Activated naive CD4-positive, alpha-beta T cell treated with anti-CD3 and anti-CD28 coated beads for 36 hours (primary cell): ENCODE measurements at places on chromosomes 4 and X.

- H3K27ac ChIP-seq: no peak overlapping the region
- DNase-seq: no peak
- H3K4me1 ChIP-seq: peaks cover 7% of the 10 kb centered on the region
Measured at GRCh38 chr4:55661398-55662056, 25.4 kb upstream of the NMU start.

DNA sequence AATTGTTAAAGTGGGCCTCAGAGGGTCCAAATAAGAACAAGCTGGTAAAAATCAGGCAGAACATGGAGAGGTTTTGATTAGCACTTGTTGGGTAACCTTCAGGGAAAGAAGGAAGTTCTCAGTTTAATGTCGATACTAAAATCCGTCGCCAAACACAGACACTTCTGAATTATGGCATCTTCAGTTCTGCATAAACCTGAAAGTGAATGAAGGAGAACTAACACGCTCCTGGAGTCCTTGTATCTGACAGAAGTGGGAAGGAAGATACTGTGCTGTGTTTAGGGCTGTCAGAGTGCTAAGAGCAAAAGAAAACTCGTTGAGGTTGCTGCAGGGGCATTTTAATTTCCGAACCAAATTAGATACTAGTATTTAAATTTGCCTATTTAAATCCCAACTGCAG is 106.2 kb downstream of the TMA16 start:
- DNase-seq: no peak
- H3K4me1 ChIP-seq: no peaks in the 10 kb centered on the region
- no peak overlapping the region for H3K27ac ChIP-seq
- no peaks in the 10 kb centered on the region for H3K27me3 ChIP-seq
- H3K36me3 ChIP-seq: no peaks in the 10 kb centered on the region

- no peaks in the 10 kb centered on the region for H3K27me3 ChIP-seq
- no peaks in the 10 kb centered on the region for H3K4me1 ChIP-seq
- no peak overlapping the region for H3K27ac ChIP-seq
- DNase-seq: no peak
Measured at GRCh38 chr4:68591204-68591603, 15.1 kb upstream of the UGT2B17 start.

GRCh38 chr4:3423952-3424351 is 17.8 kb upstream of the HGFAC start:
- no peak overlapping the region for H3K4me3 ChIP-seq
- no peak for DNase-seq
- H3K4me1 ChIP-seq: no peaks in the 10 kb centered on the region
- no peaks in the 10 kb centered on the region for H3K36me3 ChIP-seq
- no peaks in the 10 kb centered on the region for H3K27me3 ChIP-seq

DNA sequence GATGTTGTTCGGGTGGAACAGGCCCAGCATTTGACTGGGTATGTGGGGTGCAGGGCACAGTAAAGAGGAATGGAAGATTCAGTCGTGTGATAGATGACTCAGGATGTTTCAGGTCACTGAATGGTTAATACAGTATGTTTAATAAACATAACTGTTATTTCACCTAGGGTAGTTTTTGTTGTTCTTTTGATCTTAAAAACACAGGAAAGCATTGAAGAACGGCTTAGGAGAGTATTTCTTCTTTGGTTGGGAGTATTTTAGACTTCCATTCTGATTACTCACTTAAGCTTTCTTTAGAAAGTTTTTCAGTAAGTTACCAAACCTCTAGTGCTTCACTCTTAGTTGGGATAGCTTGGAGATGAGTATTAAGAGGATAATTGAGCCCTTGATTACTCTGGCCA is 62.3 kb downstream of the STAG2 start:
- H3K4me3 ChIP-seq: no peak overlapping the region
- no peaks in the 10 kb centered on the region for H3K27me3 ChIP-seq
- peaks cover 11% of the 10 kb centered on the region for H3K4me1 ChIP-seq
- H3K36me3 ChIP-seq: peaks cover 4% of the 10 kb centered on the region
- H3K27ac ChIP-seq: no peak overlapping the region
- no peak for DNase-seq
